ENCODE measurements at places on chromosomes 3 and 15.

- no peak for DNase-seq
Observed at GRCh38 chr3:70829092-70829491, 516.7 kb upstream of the MDFIC2 start.

GRCh38 chr3:134311693-134312071 is 61.0 kb upstream of the RYK start:
- DNase-seq, result no peak

DNA sequence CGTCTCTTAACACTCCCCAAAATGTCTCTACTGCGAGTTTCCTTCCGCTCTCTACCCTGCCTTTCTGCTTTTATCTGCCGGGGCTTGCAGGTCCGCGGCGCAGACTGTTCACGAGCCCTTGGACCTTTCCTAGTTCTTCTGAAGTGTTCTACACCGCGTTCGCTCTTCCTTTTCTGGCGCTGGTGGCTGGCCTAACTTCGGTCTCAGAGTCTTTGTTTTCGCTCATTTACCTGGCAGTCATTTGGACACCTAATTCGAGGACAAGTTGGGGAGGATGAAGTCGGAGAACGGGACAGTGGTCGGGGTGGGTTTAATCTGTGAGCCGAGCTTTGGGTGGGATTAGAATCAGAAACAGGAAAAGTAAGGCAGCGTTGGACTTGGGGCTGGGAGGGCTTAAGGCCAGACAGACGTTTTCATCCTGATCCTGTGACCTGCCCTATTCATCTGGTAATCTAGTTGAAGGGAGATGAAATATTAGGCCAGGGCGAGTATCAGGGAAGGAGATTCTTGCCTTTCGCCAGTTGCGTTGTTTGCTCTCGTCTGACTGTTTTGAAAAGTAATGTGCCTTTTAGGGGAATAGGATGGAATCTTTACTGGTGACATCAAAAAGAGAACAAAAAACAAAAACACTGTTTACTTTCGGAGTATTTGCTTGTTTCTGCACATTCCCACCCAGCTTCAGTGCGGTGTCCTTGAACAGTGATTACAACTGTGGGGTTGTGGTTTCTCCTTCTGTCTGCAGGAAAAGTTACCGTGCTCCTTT is 1.8 kb downstream of the DIPK2A start:
- DNase-seq, result peak; percentile 69

DNA sequence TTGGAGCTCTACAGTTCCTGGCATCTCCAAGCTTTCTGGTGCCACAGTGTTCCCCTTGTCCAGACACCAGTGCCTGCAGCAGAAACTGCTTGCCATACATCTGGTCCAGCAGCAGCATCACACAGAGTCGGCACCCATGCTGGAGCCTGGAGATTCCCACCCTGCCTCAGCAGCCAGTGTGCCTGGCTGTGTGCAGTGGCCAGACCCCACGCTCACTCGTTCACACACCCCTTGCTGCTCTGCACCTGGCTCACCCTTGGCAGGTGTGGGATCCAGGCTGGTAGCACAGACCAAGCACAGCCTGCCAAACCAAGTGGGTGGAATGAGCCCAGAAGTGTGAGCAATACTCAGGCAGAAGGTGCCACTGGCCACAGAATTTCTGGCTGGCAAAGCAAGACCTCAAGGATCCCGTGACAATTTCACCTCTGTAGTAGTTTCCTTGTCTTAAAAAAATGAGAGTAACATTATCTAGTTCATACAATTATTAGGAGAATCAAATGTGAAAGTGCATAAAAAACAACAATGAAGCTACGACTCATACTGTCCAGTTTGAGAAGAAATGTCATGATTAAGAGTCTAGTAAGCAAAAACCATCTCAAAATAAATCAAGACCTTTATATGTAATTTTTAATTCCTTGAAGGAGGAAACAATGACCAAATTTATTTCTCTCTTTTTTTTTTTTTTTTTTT is 22.9 kb upstream of the ZBED2 start:
- no peak for DNase-seq

DNA sequence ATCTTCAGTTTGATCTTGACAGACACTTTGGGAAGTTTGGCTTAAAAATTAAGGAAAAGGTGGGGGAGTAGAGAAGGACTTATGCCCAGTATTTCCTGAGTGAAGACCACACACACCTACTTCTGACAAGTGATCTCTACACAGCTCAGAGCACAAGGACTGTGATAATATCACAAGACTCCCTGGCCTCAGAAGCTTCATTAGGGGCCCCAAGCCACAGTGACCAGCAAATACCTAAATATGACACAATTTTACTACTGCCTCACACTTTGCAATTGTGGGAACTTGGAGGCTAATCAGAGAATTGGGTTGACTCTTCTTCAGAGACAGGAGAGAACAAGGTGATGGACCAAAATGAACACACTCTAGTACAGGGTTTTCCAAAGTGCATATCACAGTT is 2.6 kb downstream of the ILDR1 start:
- no peak for DNase-seq

Measured in occipital lobe (tissue), 3 donors.